AG09319 (cell line): ENCODE measurements at places on chromosomes 2 and 18.
A peak's percentile ranks its signal among the peaks of the same experiment; 100 is the strongest.

GRCh38 chr2:146527166-146527565 is 1317.7 kb upstream of the ACVR2A start:
- no peak for DNase-seq

GRCh38 chr2:147467441-147467840 is 377.4 kb upstream of the ACVR2A start:
- no peak for DNase-seq

DNA sequence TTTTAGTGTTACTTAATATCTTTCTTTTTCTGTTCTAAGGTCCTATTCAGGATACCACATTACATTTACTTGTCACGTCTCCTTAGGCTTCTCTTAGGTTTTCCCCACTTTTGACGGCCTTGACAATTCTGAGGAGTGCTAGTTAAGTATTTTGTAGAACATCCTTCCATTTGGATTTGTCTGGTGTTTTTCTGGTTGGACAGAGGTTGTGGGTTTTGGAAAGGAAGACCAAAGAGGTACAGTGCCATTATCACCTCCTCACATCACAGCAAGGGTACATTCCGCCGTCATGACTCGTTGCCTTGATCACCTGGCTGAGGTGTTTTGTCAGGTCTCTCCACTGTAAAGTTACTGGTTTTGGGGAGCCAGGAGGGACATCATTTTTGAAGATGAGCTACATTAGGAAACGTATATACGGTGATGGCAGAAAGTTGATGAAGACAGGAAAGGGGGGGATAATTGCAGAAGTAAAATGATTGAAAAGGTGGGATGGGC is 88.4 kb upstream of the TMEM247 start:
- DNase-seq, result no peak

DNA sequence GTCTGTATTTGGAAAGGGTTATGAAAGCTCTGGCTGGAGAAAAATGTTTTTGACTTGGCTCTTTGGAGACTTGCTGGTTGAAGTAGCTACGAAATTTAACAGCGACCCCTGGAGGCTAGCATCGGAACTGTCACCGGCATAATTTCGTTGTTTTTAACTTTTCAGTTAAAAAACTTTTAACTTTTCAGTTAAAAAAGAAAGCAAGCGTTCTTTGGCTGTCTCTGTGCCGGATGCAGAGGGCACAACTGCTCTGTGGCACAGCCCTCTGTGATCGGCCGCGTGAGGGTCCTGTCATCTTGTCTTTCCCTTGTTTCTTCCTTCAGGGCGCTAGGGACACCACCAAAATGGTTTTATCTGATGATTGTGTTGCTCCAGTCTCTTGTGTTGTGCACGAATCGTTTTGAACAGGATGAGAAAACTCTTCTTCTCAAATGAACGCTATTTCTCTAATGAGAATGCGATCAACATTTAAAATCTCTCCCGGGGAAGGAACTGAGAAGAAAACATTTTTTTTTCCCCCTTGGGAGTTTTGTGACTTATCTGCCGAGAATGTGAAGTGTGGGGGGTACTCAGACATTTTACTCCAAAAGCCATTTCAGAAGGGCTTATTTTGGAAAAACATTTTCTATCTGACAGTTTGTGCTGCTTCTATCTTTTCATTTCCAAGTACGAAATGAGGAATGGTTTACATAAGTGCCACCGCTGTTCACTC is 57.1 kb downstream of the ADCYAP1 start:
- DNase-seq, result peak; percentile 11

- no peak for DNase-seq
These were observed 10.9 kb downstream of the SERPINB5 start for GRCh38 chr18:63487676-63488075.

GRCh38 chr18:51300912-51301311 is 103.4 kb upstream of the MEX3C start:
- DNase-seq, result no peak

DNA sequence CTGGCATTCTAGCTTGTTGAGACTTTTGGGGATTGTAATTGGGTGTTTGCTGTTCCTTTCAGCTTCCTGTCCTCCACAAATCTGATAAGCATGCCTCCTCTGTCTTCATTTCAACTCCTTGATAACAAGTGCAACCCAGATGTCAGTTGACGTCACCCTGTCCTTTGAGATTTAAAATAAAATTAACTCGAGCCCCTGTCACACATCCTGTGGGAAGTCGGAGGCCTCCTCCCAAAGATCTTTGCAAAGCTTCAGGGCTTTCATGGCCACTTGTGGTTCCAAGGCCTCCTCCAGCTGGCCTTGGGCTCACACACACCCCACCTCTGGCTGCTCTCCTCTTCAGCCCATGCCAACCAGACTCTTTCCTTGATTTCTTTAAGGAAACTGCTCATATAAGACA is 69.9 kb upstream of the ITGA6 start:
- DNase-seq, result no peak

- no peak for DNase-seq
These were observed 186.3 kb downstream of the MYCN start for GRCh38 chr2:16126517-16127275.

DNA sequence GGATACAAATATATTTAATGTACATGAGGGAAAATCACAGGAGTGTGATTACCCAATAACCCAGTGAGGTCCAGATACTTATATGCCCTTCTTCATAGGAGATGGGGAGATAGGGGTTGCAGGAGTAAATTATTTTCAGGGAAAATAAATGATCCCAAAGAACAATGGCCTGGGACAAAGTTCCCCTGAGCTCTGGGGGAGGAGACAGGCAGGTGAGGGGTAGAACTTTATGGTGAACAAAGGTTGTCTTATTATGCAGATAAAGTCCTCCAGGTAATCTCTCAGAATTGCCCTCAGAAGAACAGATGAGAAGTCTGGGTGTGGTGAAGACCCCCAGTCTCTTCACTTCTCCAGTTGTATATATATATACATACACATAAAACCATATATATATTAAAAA is 22.1 kb upstream of the RMDN2 start:
- DNase-seq, result no peak
